ENCODE measurements at places on chromosomes 1 and 21.
A peak's percentile ranks its signal among the peaks of the same experiment; 100 is the strongest.

DNA sequence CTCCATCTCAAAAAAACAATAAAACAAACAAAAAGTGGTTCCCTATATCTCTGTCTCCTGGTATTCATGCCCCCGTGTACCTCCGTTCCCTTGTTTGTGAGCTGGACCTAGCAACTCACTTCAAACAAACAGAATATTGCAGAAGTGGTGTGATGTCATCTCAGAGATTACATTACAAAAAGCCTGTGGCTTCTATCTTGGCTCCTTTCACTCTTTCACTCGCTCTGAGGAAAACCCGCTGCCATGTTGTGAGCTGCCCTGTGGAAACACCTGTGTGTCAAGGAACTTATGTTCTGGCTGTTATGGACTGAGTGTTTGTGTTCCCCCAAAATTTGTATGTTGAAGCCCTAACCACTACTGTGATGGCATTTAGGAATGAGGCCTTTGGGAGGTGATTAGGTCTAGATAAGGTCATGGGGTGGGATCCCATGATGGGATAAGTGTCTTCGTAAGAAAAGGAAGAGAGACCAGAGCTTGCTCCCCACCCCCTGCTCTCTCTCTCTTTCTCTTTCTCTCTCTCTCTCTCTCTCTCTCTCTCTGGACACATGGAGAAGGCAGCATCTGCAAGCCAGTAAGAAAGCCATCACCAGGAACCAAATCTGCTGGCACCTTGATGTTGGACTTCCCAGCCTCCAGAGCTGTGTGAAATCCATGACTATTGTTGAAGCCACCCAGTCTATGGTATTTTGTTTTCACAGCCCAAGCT is 7.4 kb upstream of the HYI start:
- no peak for DNase-seq

GRCh38 chr1:53593758-53594380 is 134.7 kb downstream of the DMRTB1 start:
- DNase-seq = no peak

- DNase-seq = no peak
These were observed 16.4 kb upstream of the C1orf159 start for GRCh38 chr1:1132042-1132950.

DNA sequence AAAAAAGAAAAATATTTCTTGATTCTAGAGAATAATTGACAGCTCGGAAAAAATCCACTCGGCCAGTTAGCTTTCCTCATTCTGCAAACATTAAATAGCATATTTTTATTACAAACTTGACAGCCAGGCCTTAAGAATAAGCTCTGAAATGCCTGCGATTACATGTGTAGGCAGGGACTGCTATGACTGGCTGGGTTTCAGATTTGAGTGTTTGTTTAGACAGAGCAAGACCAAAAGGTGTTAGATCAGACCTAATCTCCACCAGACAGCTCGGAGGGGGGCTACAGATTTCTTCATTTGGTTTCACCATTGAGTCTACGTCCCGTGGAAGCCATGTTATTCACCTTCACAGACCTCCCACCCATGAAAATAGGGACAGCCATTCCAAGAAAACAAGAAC is 192.1 kb upstream of the ADAMTS5 start:
- no peak for DNase-seq

DNA sequence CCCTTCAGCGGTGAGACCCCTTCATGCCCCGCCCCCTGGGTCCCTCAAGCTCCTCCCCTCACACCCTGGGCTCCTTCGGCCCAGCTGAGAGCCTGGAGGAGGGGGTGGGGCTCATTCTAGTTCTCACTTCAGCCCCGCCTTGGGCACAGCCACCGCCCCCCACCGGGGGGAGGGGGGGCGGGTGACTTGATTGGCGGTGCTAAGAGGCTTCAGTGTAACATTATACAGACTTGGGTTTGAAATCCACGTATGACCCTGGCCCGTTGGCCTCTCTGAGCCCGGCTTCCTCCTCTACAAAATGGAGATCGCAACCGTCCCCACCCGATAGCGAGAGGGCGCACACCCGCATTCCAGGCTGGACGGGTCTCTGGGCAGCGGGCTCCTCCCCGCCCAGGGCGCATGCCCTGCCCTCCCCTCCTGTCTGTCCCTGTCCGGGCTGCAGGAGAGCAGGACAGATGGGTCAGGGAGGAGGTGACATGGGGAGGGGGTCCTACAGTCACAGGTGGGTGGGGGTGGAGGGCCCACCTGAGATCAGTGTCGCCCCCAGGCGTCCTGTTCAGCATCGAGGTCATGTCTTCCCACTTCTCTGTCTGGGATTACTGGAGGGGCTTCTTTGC is 5.1 kb downstream of the CLCNKB start:
- peak; percentile 36 for DNase-seq

- DNase-seq = no peak
These were observed 435.1 kb downstream of the PRDM2 start for GRCh38 chr1:14135070-14135469.

GRCh38 chr1:21220815-21221214 is 44.1 kb upstream of the EIF4G3 start:
- DNase-seq = no peak

GRCh38 chr1:235079443-235080296 is 49.0 kb downstream of the TOMM20 start:
- no peak for DNase-seq

GRCh38 chr1:201226178-201226514 is 35.5 kb downstream of the IGFN1 start:
- DNase-seq = no peak

- DNase-seq = no peak
These were observed 31.5 kb downstream of the TMCO1 start for GRCh38 chr1:165737196-165737595.

GRCh38 chr1:212752252-212752933 is 39.2 kb downstream of the NSL1 start:
- no peak for DNase-seq

GRCh38 chr1:235919127-235919832 is 52.6 kb upstream of the LYST start:
- DNase-seq = no peak

GRCh38 chr1:66927528-66927927 is 2.7 kb downstream of the MIER1 start:
- no peak for DNase-seq

GRCh38 chr1:27772036-27772931 is 735 bp upstream of the STX12 start:
- DNase-seq = no peak

Measured in SK-N-DZ (cell line).